ENCODE measurements at places on chromosomes 16 and 17. TPM values are rescaled to one million over a fixed set of nuclear protein-coding genes. Genes with fewer than 3 reads are reported as not detected.

Gene SHCBP1
- 3.5 TPM for total RNA-seq

DNA sequence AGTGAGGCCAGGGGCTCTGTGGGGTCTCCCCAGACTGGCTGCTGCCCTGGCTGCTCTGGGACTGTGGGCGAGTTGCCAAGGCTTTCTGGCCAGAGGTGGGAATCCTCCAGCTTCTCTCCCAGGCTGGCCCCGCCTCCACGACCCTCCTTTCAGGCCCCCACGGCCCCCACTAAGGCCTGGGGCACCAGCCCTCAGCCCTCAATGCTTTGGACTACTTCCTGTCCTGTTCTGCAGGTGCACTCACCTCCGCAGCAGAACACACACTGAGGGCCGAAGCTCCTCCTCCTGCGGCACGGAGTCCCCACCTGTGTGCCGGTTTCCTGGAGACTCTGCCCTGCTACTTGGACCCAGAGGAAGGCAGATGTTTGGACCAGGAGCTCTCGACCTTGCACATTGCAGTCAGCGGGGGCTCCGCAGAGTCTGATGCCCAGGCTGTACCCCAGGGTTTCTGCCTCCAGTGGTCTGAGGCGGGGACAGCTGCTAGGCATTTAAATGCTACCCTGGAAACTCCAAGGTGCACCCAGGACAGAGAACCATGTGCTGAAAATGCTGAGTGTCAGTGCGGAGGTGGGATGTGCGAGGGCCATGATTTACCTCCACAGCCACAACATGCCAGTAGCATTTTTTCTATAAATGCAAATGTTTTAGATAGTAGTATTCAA is 223.8 kb downstream of the IRF8 start:
- DNase-seq: no peak

DNA sequence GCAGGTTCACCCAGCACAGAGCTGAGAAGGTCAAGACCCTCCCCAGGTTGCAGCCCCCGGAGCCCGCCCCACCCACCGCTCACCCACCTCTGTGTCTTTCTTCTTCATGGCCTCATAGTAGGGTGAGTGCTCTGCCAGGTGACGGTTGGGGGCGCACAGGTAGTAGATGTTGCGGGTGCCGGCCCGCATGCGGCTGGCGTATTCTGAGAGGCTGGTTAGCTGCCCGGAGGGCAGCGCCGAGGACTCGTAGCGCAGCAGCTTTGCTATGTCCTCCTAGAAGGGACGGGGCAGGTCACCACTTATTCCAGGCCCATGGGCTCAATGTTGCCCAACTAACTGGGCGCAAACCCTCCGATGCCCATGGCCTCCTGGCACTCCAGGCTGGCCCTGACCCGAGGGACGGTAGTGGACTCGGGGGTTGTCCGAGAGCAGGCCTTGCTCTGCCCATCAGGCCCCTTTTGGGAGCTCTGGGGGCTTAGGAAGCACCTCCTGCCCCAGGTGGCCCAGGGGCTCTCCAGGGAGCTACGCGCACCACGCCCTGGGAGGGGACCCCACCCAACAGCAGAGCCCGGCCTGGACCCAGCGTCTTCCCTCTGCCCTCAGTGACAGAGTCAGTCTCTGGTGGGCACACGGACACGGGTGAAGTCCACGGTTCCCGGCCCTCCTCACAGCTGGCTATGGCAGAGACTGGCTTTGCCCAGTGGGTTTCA is 9.9 kb downstream of the DNASE1 start:
- DNase-seq: no peak

Gene MMP15
- total RNA-seq: 0.24 TPM

DNA sequence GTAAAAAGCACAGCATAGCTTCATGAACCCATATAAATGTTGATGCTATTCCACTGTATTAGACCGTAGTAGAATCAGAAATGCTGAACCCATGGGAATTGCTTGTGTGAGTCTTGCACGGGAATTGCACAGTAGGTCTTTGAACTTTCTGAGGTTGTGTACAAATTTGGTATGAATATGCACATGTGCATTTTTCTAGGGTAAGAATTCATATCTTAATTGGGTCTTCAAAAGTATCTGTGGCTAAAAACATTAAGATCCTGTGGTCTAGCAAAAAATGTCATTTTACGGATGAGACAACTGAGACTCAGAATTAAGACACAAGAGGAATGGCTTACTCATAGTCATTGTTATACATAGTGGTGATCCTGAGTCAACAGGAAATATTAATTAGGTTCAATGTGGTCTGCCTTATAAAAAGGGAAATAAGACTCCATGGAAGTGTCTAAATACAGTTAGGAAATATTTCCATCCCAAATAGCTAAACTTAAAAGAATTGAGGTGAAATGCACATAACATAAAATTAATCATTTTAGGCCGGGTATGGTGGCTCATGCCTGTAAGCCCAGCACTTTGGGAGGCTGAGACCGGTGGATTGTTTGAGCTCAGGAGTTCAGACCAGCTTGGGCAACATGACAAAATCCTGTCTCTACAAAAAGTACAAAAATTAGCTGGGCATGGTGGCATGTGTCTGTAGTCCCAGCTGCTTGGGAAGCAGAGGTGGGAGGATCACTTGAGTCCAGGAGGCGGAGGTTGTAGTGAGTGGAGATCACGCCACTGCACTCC is 22.8 kb downstream of the TAOK1 start:
- no peak for DNase-seq

GRCh38 chr17:22703204-22703603 is 1010.9 kb downstream of the KCNJ18 start:
- DNase-seq: no peak

GRCh38 chr17:15921640-15922039 is 23.3 kb upstream of the ADORA2B start:
- DNase-seq: no peak
